Stimulated activated CD4-positive, alpha-beta T cell treated with anti-CD3 and anti-CD28 coated beads, Interleukin-1b, Interleukin-23, amount 100 ng/mL, for 1 hour (primary cell): ENCODE measurements at places on chromosomes 13 and 19.

GRCh38 chr13:26469602-26470001 lies 87.9 kb upstream of the WASF3 start:
- no peak for DNase-seq

DNA sequence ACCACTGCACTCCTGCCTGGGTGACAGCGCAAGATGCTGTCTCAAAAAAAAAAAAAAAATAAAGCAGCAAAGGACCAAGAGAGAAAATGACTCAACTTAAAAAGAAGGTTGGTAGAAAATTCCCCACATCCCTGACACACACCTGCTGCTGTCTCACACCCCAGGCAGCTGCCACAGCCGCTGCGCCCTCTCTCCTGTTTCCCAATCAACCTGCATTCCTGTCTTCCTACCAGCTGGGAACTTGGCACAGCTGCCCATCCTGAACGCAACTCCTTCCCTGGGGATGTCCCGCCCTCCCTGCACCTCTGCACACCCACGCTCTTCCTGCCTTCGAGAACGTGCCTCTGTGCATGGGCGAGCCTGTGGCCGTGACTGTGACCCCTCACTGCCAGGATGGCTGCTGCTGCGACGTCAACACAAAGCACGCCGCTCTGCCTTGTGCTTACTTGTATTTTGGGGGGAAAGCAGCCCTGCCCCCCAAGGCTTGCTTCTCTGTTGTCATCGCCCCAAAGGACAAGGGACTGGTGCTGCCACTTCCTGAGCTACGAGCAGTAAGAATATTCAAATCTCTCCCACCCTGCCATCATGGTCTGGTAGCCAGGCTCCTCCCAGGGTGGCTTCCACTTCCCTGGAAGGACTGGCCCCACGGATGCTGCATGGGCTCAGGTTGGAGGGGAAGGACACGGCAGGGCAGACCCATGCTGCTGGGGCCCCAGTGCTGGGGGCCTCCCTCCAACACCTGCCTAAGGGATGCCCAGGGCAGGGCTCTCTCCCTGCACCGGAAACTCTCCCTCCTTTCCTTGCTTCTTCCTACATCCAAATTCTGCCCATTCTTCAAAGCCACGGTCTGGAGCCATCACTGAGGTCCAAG lies 20.7 kb downstream of the SH3GL1 start:
- no peak for DNase-seq

DNA sequence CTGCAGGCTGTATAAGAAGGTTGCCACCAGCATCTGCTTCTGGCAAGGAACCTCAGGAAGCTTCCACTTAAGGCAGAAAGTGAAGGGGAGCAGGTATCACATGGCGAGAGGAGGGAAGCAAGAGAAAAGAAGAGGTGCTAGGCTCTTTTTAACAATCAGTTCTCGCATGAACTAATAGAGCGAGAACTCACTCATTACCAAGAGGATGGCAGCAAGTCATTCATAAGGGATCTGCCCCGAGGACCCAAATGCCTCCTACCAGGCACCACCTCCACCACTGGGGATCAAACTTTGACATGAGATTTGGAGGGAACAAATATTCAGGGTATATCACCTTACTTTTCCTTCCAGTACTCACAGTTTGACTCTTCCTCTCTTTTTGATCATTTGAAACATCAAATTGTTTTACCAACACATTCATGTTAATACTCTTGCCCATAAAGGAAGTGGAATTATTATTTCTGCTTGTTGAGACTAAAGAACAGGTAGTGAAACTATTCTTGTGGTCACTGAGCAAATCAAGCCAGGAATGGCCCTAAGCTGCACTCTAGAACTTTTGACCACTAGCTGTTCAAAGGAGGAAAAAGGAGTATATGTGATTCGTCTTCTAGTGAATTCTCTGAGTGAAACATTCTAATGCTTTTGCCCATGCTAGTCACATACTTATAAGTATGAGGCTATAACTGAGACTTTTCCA lies 45.0 kb downstream of the LACC1 start:
- DNase-seq: no peak

GRCh38 chr19:39106194-39106593 lies 19.4 kb upstream of the PAK4 start:
- no peak for DNase-seq

GRCh38 chr19:45152504-45153338 lies 8.1 kb downstream of the NKPD1 start:
- no peak for DNase-seq

GRCh38 chr19:28920269-28921066 lies 292.5 kb downstream of the UQCRFS1 start:
- no peak for DNase-seq

DNA sequence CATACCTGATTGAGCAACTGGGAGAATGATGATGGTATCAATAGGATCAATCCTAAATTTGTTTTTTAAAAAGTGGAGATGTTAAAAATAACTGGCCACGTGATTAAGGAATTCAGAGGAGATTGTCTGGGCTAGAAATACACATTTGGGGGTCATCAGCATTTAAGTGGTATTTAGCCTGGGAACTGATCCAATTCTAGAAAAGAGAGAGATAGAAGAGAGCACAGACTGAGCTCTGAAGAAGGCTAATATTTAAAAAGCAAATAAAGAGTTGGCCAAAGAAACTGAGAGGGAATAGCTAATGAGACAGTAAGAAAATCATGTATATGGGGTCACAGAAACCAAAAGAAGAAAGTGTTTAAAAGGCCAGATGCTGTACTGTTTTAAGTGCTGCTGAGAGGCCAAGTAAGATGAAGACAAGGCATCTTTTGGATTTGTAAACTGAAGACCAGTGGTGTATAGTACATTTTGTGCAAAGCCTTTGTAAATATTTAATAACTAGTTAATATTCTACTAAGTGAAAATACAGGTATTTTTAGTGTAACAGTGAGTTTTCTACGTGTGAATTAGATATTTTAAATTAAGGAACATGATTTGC lies 40.2 kb downstream of the UBL3 start:
- no peak for DNase-seq

DNA sequence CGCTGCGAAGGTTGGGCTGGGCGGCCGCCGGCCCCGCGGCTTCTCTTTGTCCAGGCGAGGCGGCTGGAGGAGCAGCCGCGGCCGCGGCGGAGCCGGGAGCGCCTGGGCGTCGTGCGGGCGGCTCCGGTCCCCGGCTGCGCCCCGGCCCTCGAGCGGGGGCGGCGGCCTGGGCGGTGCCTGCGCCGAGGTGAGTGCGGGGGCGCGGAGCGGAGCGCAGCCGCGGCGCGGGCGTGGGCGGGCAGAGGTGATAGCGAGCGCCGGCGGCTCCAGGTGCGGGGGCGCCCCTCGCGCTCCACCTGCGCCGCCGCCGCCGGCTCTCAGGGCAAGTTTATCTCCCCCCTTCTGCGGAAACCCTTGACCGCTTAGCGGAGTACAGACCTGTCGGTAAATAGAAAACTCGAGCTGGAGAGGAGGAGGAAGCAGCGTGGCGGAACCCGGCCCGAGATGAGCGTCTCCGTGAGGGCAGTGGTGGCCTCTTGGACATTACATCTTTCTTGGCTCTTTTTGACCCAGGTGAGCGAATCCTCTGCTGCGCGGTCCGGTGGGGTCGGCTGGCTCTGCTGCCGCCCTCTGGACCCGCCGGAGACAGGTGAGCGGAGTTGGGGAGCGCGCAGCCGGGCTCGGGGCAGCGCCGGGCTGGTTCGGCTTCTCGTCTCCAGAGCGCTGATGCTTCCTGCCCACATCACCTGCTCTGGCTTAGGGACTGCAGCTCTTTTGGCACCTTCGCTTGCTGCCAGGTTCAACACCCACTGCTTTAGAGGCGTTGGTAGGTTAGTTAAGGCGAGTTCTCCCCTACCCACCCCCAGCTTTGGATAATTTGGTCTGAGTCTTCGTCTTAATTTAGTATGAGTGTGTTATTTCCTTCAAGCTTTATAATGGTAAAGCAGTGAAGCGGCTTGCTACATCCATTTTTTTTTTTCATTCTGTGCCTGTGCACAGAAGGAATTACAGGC lies at the start of gene MTUS2:
Gene MTUS2, plus strand, starts transcription at position 241 of the 953 bp plus-strand sequence.
- no peak for DNase-seq

- no peak for DNase-seq
These were observed 19.9 kb upstream of the TINCR start for GRCh38 chr19:5587661-5588060.

GRCh38 chr19:41355802-41356201 lies 2.1 kb upstream of the TGFB1 start:
- no peak for DNase-seq

DNA sequence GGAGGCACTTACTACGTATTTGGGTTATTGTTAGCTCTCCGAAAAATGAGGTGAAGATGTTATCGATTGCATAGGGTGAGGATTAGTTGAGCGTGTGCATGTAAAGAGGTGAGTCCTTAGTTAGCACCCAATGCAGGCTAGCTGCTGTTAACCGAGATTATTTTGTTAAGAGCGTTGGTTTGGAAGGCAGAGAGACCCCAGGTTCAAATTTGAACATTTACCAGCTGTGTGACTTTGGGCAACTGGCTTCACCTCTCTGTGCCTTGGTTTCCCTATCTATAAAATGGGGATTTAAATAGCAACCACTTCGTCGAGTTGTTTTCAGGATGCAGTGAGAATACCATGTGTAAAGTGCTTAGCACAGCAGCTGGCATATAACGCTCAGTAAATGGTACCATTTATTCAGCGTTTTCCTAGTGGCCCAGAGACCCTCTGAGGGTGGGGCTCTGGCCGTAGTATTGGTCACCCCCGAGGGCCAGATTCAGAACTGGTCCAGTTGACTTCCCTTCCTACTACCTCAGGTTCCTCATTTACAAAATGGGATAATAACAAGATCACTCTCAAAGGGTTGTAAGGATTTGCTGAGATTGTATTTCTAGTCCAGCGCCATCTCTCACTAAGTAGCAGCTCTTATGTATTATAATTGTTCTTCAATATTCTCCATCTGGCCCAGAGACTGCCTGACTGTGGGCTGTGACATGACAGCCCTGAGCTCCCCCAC lies 887 bp downstream of the SIPA1L3 start:
- DNase-seq: no peak

DNA sequence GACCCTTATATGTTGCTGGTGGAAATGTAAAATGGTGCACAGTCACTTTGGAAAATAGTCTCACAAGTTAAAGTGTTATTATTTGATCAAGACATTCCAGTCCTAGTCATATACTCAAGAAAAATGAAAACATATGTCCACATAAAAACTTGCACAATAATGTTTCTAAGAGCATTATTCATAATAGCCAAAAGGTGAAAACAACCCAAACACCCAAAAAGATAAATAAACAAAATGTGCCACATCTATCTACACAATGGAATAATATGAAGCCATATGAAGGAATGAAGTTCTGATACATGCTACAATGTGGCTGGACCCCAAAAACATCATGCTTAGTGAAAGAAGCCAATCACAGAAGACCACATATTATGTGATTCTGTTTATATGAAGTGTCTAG lies 14.4 kb upstream of the AKAP8 start:
- DNase-seq: no peak

DNA sequence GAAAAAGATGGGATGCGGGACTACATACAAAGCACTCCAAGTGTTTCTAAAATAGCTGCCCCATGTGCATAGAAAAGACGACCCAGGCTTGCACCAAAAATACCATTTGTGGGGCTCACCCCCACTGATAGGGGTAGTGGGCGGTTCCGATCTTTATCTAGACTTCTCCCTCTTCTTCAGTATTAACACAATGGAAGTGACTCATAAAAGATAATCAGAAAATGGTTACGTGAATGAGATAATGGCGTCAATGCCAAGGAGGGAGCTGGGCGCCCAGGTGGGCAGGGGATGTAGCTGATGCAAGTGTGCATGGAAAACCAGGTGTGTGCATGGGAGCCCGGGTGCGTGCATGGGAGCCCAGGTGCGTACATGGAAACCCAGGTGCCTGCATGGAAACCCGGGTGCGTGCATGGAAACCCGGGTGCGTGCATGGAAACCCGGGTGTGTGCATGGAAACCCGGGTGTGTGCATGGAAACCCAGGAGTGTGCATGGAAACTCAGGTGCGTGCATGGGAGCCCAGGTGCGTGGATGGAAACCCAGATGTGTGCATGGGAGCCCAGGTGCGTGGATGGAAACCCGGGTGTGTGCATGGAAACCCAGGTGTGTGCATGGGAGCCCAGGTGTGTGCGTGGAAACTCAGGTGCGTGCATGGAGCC lies 32.7 kb downstream of the LAMP1 start:
- DNase-seq: no peak

DNA sequence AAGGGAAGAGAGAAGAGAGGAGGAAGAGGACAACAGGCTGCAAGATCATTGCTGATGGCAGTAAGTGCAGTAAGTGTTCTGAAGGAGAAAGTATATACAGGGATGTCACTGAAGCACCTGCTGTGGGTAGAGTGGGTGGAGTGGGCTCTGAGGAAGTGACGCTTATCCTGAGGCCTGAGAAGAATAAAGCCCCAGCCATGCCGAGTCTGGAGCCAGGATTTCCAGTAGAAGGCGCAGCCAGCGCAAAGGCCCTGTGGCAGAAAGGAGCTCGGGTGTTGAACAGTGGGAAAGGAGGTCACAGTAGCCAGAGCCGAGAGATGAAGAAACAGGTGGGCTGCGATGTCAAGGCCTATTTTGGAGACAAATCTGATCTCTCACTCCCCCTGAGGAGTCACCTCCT lies 31.8 kb upstream of the ADGRE5 start:
- no peak for DNase-seq

DNA sequence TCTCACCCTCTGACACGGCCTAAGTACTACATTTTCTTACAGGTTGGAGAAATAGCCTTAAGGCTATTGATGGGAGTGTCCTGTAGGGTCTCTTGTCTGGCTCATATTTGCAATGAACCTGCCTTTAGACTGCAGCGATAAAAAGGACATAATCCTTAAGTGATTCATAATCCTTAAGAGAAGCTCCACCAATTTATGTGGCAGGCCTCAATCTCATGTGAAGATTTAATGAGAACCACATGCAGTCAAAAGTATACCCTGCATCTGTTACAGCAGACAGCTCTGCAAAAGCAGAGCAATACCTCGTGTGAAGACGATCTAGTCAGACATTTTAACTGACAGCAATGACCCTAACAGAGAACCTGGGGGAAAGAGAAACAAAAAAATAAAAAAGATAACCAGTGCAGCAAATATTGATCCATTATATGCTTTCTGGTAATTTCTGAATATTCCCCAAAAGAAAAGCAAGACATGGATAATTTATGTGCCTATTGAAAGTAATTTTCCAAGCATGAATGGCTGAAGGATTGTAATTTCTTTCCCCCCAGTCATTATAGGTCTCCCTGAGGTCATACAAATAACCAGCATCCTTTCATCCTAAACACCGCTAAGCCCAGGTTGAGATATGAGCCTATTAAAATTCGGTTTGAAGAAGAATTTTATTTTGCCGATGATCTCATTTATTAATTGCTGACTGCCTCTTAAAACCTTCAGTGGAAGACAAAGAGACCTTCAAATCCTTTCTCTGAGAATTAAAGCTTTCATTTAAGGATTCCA lies 321.8 kb upstream of the NBEA start:
- no peak for DNase-seq

DNA sequence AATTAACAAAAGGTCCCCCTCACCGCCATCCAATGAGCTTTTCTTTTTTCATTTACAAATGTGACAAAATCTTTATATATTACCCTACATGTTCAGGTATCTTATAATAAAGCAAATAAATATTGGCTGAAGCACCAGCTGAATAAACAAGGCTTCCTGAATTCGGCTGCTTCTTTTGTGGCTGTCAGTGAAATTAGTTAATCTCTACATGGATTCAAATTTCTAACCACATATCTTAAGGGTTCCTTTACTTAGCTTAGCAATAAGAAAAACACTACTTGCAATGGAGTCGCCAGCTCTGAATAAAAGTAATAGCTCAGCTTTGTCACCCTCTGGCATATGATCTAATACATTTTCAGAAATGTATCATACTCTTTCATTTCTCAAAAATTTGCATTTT lies 104.3 kb downstream of the CCNA1 start:
- DNase-seq: no peak
